Fibroblast of mammary gland (primary cell): ENCODE measurements at places on chromosomes 5 and 9.

DNA sequence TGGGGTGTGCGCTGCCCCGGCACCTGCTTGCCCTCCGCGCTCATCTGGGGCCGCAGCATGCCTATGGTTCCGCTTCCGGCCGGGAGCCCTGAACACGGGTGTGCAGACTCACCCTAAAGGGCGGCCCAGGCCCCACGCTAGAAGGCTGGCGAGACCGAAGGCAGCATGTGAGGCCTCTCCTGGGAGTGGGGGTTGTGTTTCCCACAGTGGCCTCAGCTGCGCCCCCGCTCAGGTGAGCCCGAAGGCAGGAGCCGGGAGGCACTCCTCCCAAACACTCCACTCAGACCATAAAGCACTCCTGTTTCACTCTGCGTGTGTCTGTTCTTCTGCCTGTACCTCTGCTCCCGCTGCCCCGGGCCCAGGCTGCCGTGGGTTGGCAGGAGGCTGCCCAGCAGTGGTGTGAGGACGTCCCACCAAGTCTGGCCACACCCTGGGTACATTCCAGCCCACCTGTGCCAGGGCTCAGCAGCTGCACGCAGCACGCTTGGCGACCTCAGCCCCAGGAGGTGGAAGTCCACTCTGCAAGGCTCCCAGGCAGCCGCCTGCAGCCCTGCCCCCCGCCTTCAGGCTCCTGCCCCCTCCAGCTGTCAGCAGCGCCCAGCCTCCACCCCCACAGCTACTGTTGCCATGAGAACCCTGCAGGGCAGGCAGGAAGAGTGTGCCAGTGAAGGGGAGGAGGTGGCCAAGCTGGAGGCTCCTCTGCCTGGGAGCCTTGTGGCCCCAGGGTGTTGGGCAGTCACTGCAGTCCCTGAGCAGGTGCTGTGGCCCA lies 1.2 kb upstream of the AJM1 start:
- peak; percentile 37 for DNase-seq

GRCh38 chr5:34521628-34522290 lies 134.4 kb upstream of the RAI14 start:
- DNase-seq: no peak

DNA sequence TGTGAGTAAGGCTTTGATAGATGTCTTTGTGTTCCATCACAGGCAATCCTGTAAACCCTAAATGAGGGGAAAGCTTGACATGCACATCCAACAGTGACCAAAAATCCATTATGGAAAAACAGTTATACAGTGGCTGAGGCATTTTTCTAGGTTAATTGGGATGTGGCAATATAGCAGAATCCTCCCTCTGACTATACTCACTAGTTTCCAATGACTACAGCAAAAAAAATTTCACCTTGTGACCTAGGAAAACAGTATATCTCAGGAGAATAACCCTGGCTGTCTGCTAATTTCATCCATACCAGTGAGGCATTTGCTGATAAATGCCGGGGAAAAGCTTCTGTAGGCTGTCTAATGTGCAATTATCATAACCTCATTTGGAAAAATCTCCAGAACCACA lies 49.9 kb upstream of the SNCAIP start:
- peak; percentile 79 for DNase-seq

GRCh38 chr5:73153513-73153912 lies 19.5 kb upstream of the TMEM174 start:
- DNase-seq: no peak

DNA sequence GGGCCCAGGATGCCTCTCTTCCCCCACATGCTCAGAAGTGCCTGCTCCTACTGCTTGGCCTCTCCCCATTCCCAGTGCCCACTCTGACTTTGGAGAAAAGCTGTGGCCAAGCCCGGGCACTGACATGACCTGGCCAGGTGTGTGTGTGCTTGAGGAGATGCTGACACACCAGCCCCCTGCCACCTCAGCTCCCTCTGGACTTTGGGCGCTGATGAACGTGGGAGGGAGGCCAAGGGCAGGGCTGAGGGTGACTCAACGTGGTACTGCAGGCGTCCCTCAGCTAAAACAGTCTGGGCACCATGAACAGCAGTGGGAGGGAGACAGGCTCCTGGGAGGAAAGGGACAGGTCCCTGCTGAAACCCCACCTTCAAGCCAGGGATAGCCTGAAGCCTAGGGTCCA lies 3.9 kb downstream of the TRIM36 start:
- DNase-seq: no peak

DNA sequence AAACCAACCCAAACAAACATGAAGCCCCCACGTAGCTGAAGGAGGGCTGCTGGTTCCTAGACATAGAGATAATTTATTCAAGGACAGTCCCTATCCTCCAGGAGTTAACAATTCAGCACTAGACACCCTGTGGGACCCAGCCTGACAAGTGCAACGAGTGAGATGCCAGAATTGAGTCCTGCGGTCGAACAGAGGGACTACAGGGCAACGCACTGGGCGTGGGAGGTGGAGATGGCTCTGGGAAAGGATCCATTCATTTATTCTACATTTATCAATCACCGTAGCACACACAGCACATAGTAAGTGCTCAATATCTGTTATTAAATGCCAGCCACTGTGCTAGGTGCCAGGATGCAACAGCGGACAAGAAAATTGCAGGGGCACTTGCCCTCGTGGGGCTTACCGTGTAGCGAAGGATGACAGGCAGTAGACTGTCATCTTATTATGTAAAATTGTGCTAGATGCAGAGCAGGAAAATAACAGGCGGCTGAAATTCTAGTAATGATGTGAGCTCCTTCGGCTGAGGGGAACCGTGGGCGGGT lies 855 bp upstream of the ARHGAP26 start:
- no peak for DNase-seq

- DNase-seq: peak; percentile 29
These were observed at the start of gene C5orf63 for GRCh38 chr5:127072861-127073846. C5orf63 (minus strand) TSS chr5:127073502; CDS start chr5:127058995, 14,507 bp downstream.

DNA sequence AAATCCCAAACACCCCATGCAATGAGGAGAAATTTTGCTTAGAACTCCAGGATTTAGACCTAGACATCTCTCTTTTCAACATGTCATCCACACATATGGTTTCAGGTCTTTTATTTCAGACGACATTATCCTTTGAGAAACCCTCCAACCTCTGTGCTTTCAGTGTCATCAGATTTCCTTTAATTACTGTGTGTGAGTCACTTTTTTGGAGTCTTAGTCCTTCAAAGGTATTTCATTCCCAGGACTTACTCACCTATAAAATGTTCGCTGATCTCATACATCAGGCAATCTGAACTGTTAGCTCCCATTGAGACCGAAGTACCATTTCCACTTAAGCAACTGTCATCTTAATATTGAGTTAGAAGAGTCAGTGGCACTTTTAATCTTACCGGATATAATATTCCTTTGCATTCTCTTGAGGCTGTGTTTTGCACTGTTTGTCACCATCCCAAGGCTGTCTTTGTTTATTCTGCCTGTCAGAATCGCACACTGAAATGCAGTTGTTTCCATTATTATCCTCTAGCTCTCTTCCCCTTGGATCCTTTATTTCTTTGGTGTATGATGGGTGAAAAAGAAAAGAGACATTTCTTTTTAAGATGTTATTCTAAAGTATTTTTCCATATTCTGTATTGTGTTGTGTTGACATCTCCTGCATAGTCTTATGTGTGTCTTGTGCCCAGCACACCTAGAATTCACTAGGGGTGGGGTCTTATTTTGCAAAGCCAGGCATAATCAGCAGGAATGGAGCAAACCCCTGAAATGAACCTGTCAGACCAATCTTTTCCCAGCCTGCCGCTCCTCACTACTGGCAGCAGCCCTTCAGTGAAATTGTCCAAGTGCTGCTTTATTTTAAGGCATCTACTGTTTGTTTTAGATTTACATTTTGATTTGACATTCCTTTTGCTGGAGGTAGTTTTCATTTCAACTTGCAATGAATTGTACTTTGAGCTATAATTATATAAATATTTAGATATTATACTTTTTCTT lies 155.4 kb downstream of the PAM start:
- DNase-seq: peak; percentile 58
